Stomach (tissue), 19 donors: ENCODE measurements at places on chromosomes 5 and 9.

GRCh38 chr5:144156767-144157171, 13.7 kb downstream of the YIPF5 start:
- H3K27me3 ChIP-seq = no peaks in the 10 kb centered on the region
- H3K27ac ChIP-seq = peak overlapping the region; percentile 9
- H3K4me1 ChIP-seq = no peaks in the 10 kb centered on the region
- no peak overlapping the region for H3K4me3 ChIP-seq

GRCh38 chr5:127056896-127057295, 16.4 kb downstream of the C5orf63 start:
- no peak overlapping the region for H3K27ac ChIP-seq
- no peaks in the 10 kb centered on the region for H3K27me3 ChIP-seq
- H3K4me3 ChIP-seq = no peak overlapping the region
- no peaks in the 10 kb centered on the region for H3K4me1 ChIP-seq
- no peaks in the 10 kb centered on the region for H3K36me3 ChIP-seq
- no peak for DNase-seq

DNA sequence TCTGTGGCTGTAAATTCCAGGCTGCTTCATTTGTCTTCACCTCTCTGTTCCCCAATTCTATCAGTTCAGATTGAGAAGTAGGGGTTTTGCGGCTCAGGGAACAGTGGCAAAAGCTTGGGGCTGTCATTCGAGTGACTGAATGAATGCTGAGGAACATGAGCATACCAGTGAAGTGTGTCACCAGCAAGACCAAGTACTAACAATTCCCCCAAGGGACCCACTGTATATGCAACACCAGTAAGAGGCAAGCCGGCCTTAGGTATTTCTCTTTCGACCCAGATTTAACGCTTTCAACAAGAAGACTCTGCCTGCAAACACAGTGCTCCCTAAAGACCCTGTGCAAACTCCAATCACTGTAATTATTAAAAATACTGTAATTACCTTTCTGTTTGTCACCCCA, 25.8 kb downstream of the KLHL3 start:
- no peak overlapping the region for H3K27ac ChIP-seq
- no peaks in the 10 kb centered on the region for H3K4me1 ChIP-seq
- DNase-seq = no peak
- H3K36me3 ChIP-seq = peaks cover 7% of the 10 kb centered on the region
- no peak overlapping the region for H3K4me3 ChIP-seq
- H3K27me3 ChIP-seq = no peaks in the 10 kb centered on the region

DNA sequence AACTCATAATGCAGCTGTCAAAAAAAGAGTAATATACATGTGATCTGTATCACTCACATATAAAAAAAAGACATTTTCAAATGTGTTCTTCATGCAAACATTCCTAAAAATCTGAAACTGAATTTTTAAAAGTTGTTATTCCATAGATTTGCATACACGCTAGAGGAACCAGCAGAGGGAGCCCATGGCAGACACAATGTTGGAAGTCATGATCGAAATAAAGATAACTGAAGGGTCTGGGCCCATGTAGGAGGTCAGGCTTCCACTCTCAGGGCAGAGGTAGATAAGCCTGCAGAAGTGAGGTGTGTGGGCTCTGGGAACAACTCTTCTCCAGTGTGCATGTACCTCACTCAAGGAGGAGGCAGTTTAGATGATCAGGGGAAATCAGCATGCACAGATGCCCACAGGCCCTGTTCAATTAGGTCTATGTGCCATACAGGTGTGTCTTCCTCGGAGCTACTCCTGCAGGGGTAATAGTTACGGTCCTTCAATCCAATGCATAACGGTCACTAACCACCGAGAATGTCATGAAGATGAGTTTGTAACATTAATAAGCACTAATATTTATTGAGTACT, 208.6 kb downstream of the EPB41L4A start:
- H3K4me3 ChIP-seq = no peak overlapping the region
- no peaks in the 10 kb centered on the region for H3K27me3 ChIP-seq
- no peak overlapping the region for H3K27ac ChIP-seq
- no peaks in the 10 kb centered on the region for H3K4me1 ChIP-seq
- no peaks in the 10 kb centered on the region for H3K36me3 ChIP-seq

DNA sequence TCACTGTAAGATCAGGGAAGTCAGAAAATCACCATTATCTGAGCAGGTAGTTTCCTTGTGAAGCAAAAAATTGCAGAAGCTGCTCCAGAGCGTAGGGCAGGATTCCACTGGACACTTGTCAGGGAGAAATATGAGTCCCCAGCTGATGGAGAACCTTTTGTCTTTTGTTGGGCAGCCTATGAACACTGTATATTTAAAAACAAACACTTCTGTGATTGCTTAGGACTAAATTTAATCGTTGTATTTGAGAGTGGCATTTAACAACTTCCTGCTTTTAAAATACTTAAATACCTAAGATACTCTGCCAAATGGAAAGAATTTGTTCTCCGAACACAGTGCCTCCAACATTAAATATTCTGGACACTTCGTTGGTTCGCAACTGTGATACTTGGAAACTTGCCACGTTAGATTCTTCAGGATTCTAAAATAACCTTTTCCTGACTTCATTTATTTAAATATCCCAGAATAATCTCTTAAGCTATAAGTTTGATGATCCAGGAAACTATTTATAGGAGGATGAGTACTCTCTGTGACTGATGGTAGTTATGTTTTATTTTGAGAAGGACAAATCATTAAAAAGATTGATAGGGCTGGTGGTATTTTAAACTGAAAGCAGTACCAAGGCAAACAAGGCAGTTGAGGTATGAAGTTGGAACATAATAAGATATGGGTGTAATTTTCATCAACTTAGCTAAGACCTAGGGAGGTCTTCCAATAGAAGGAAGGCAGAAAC, 2.7 kb upstream of the HSPA4 start:
- no peaks in the 10 kb centered on the region for H3K27me3 ChIP-seq
- H3K4me1 ChIP-seq = peaks cover 23% of the 10 kb centered on the region
- no peak for DNase-seq
- peak overlapping the region; percentile 51 for H3K27ac ChIP-seq
- H3K36me3 ChIP-seq = no peaks in the 10 kb centered on the region
- H3K4me3 ChIP-seq = no peak overlapping the region

DNA sequence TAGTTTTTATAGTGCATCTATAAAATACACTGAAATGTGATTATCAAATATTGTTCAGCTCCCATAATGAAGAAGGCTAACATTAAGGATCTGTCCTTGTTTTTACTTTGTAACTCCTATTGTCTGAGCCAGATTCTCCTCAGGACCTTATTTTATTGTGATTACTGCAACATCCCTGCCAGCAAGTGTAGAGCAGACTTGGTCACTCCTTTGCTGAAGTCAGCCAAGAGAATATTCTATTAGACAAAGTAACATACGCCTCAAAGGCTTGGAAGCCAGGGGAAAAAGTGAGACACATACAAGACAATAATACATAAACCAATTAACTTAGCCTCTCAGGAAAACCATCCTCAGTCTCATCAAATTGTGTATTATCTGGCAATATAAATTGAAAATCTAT, 269.6 kb downstream of the ARL15 start:
- H3K4me1 ChIP-seq = peaks cover 12% of the 10 kb centered on the region
- H3K27me3 ChIP-seq = no peaks in the 10 kb centered on the region
- no peaks in the 10 kb centered on the region for H3K36me3 ChIP-seq
- DNase-seq = peak; percentile 35
- no peak overlapping the region for H3K27ac ChIP-seq

- no peaks in the 10 kb centered on the region for H3K36me3 ChIP-seq
- H3K4me3 ChIP-seq = peak overlapping the region; percentile 85
- DNase-seq = peak; percentile 52
- H3K27ac ChIP-seq = peak overlapping the region; percentile 90
Measured at GRCh38 chr9:127612939-127613582, 984 bp downstream of the STXBP1 start.
